ENCODE measurements at places on chromosomes 7 and 10.

- no peak for DNase-seq
Measured at GRCh38 chr7:24637706-24638105, 64.5 kb downstream of the PALS2 start.

- no peak for DNase-seq
Measured at GRCh38 chr10:70277396-70278030, 6.3 kb downstream of the NPFFR1 start.

DNA sequence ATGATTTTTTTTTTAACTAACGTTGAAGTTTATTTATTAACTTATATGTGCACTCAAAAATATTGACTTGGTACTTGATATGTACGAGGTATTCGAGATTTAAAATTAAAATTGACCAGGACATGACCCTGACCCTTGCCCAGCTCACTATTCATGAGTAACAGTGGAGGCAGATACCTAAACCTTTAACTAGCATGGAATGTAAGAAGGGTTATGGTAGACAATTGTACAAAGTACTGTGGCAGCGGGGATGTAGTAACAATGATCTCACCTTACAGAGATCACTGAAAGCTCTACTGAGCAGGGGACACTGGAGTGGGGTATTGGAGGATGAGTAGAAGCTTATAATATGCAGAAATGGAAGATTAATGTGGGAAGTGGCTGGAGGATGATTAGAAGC is 60.8 kb downstream of the ADRA2A start:
- no peak for DNase-seq

DNA sequence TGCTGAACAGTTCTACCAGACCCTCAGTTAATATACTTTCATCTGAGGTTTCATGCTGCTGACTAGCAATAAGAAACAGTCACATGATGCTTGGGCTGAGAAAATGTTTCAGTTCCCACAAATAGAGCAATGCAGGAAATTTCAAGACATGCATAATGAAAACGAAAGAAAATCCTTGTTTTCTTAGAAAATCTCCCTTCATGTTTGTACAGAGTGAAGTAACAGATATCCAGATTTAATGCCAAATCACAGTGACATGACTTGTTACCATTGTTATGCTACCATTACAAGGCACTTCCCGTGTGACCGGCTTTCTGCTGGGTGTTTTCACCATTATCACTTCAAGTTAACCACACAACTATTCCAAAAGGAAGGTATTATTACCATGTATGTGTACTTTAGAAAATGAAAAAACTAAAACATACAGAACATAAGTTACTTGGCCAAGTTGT is 121.7 kb downstream of the DOCK4 start:
- DNase-seq: no peak

GRCh38 chr10:57014758-57015157 is 653.7 kb upstream of the ZWINT start:
- no peak for DNase-seq

DNA sequence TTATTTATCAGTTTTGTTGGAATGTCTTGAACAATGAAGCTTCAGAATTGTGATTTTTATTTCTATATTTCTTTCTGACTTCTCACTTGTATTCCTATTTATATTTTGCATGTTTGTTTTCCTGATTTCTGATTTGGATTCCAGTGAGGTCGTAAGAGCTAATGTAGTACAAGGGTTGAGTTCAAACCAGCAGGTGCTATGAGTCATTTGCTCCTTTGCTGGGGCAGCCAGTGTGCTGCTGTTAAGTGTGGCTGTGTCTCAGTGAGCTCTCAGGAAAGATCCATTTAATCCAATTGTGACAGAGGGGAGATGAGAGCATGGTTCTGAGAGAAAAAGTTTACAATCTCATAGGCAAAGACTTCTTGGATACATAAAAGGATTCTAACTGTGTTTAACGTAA is 48.6 kb downstream of the MCU start:
- no peak for DNase-seq

DNA sequence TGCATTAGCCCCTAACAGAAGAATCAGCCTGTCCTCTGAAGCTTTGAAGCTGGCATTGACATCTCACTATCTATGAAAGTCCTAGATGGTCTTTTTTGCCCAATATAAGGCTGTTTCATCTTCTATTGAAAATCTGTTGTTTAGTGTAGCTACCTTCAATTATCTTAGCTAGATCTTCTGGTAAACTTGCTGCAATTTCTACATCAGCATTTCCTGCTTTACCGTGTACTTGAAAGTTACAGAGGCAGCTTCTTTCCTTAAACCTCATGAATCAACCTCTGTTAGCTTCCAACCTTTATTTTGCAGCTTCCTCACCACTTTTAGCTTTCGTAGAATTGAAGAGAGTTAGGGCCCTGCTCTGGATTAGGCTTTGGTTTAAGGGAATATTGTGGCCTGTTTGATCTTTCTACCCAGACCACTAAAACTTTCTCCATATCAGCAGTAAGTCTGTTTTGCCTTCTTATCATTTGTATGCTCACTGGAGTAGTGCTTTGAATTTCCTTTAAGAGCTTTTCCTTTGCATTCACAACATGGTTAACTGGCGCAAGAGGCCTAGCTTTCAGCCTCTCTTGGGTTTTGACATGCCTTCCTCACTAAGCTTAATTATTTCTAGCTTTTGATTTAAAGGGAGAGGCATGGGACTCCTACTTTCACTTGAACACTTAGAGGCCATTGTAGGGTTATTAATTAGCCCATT is 32.5 kb downstream of the ARID5B start:
- DNase-seq: no peak

DNA sequence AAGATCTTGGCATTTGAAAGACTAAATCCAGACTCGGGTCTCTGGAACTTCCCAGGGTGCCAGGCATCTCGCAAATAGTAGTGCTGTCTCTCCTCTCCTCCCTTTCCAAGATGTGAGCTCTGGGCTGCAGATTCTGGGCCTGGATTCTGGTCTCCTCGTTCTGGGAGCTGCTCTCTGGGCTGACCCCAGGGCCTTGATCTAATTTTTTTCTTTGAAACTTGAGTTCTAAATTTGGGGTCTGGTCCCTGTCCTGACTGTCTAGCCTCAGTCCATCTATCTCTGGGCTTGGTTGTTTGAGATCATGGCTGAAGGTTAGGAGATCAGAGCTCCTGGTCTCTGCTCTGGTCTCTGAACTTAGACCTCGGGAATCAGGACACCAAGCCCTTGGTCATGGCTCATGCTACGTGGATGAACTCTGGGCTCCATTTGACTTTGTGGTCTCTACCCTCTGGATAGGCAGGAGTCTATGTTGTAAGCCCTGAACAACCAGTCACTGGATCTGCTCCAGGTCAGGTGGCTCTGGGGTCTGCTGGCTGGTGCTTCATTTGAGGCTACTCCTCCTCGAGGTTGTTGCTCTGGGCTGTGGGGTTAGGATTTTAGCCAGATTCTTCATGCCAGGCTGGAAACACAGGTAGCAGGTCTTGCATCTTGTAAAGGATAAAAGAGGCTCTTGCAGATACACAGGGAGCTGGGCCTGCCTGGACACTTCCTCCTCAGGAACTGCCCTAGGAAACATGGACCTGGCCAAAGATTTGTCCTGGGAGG is 8.0 kb upstream of the MBL2 start:
- DNase-seq: no peak

DNA sequence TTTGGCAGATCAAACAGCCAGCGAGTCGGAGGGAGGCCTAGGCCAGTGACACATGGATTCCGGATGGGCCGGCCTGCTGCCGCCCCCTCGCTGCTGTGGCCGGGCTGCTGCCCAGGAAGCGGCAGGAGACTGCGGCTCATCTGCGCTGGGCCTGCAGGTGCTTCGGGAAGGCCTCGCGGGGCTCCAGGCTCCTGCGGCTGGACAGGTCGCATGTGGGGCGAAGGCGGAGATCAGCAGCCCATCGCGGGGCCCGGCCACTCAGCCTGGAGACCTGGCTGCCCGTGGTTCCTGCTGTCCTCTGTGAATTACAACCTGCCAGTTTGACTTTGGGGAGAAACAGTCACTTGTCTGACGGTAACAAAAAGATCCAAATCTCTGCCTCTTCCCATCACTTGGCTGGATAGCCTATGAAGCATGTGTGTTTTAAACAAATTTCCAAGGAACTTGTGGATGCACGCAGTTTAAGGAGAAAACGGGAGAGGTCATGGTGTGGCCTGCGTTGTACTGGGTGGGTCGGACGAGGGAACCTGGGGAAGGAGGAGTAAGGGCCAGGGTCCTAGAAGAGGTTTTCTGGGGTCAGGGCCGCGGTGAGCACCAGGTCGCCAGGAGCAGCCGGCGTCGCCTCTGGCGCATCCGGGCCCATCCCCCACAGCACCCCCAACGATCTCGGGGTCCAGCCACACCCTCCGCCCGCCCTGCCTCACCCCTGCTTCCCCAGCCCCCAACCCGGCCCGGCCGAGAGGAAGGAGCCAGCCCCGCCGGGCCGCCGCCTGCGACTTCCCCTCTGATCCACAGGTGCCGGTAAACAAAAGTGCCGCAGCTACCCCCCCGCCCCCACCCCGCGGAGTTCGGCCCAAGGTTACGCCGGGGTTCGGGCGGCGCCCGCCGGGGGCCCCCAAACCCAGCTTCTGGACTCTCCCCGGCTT is 1.6 kb downstream of the SPOCK2 start:
- DNase-seq: no peak

DNA sequence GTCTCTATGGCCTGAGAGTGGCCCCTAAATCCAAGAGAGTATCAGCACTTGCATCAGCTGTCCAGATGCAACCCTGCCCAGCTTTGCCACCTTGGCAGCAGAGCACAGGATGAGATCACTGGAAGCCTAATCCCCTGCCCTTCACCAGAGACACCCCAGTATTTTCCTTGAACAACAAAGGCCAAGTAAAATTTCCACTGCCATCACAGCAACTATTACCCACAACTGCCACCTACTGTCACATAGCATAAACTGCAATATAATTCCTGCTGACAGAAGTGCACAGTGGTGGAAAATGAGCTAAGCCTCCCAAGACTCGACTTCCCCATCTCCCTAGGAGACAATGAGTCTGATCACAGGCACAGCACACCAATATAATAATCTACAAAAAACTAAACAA is 462.8 kb upstream of the ZWINT start:
- no peak for DNase-seq

DNA sequence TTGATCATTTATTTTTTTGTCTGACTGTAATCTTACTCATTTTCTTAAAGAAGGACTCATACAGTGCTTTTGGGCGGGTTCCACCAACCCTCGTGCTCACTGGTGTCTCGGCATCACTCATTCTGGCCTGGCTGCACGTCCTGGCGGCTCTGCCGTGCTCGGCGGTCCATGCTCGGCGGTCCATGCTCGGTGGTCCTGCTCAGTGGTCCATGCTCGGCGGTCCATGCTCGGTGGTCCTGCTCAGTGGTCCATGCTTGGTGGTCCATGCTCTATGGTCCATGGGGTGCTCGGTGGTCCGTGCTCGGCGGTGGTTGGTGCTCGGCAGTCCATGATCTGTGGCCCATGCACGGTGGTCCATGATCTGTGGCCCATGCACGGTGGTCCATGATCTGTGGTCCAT is 72.5 kb downstream of the WDR37 start:
- DNase-seq: no peak

DNA sequence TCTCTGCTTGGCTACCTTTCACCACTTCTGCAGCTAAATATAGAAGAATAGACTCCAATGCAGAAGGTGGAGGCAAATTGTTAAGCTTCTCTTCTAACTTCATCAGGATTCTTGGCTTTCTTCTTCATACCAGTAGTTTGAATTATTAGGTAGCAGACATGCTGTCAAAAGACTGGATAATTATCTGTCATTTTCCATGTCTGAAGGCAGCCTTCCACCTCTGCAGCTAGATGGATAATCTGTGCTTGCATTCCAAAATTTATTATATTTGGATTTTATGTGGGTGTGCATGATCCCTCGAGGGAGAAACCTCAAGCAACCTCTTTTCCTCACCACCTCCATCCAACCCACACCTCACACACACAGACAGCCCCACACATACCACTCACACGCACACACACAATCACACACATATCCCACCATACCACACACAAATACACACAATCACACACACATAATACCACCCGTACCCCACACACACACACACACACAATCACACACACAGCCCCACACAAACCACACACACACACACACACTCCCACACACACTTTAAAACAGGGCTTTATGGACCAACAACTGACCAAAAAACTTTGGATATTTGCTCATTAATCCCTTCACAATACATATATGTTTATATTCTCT is 145.0 kb downstream of the C7orf25 start:
- DNase-seq: no peak
